ENCODE measurements at places on chromosomes 16 and 17.

DNA sequence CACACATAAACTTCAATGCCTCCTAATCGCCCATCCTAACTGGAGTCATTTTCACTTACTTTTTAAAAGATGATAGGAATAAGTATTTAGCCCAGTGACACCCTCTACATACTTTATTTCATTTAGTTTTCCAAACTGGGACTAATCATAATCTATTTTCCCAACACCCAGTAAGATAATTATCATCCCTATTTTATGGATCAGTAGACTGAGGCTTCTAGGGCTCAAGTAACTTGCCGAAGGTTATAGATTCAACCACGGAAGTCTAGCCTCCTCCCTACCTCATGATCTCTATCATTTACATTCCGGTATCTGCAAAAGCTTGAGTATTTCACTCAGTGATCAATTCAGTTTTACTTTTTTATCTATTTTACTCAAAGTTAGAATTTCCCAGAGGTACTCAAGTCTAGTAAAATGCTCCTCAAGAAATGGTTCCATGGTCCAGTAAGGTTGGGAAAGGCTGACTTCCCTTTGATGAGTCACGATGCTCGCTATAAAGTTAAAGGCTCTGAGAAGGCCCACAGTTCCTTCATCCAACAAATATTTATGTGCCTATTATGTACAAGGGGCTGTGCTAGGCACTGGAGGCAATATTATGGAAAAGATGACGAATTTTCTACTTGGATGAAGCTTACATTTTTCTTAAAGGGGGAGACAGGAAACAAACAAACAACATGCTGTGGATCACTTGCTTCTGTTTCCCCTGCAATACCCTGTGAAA is 75.1 kb downstream of the TOX3 start:
- DNase-seq: no peak

DNA sequence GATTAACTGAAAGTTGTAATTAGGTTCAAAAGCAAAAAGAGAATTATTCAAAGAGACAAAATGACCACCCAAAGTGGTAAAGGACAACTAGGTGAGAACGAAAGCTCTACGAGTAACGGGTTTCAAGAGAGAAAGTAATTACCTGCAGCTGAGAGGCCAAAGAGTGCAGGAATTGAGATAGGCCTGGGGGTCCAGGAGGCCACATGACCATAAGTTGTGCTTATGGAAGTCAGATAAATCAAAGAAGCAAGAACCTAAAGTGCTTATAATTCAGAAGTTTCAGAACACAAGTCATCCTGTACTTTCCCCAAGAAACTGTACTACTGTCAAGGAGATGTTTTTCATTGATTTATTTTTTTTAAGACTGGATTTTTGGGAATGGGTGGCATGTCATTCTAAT is 91.1 kb downstream of the TANGO6 start:
- DNase-seq: no peak

- DNase-seq: no peak
These were observed 15.6 kb downstream of the FASN start for GRCh38 chr17:82082456-82082855.

- DNase-seq: no peak
These were observed 34.9 kb downstream of the ARHGAP17 start for GRCh38 chr16:24980077-24980793.

DNA sequence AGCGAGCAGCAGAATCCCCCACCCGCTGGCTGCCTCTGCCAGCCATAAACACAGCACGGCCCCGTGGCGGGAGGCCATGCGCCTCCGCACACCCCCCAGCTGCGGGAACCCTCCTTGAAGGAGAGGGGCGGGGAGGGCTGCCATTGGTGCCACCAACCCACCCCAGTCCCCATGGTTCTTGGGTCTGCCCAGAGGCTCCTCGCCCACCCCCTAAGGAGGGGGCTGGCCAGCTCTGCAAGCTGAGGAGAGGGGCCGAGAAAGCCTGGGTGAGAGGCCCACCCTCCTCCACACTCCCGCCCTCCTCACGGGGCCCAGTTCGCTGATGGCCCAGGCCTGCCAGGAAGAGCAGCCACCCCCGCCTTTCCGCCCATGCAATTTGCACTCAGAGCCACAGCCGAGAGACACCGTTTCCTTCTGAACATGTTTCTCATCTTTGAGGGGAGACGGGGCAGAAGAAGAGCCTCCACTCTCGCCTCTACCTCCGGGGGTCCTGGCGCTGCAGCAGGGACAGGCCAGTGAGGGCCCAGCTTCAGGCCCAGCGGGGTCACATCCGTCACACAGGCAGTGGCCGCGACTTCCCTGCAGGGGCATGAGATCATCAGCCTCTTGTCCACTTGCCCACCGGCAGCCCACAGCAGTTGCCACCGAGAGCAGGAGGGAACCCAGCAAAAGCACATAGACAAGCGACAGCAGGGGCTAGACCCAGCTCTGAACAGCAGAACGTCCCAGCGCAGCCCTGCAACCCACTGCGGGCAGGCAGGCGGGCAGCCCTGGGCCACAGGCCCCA is 23.0 kb downstream of the KATNB1 start:
- DNase-seq: no peak

Measured in fibroblast of skin of scalp (primary cell).